ENCODE measurements at places on chromosomes 3 and 15. TPM values are rescaled to one million over a fixed set of nuclear protein-coding genes. Genes with fewer than 3 reads are reported as not detected.

DNA sequence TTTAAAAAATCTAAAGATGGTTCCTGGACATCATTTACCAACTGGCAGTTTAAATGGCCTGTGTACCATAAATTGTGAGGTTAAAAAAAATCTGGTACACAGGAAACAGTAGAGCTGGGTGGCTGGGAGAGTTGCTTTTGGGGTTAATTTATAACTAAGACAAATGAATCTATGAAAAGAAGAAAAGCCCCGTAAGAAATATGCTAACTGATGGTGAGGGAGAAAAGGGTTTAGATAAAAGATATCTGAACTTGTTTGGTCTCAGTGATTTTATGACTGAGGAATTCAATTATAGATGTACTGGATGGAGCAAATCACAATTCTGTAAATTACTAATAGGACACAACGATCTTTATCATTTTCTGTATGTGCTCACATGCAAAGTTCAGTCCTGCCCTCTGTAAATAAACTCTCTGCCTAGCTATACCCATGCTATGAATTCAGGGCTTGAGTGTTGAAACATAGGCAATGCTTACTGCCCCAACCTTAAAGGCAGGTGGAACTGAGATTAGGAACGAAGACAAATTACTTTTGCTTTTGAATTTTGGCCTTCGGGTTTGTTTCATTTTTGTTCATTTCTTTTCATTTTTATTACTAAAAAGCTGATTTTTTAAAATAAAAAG lies 28.0 kb downstream of the PPARG start:
- DNase-seq: peak; percentile 29

DNA sequence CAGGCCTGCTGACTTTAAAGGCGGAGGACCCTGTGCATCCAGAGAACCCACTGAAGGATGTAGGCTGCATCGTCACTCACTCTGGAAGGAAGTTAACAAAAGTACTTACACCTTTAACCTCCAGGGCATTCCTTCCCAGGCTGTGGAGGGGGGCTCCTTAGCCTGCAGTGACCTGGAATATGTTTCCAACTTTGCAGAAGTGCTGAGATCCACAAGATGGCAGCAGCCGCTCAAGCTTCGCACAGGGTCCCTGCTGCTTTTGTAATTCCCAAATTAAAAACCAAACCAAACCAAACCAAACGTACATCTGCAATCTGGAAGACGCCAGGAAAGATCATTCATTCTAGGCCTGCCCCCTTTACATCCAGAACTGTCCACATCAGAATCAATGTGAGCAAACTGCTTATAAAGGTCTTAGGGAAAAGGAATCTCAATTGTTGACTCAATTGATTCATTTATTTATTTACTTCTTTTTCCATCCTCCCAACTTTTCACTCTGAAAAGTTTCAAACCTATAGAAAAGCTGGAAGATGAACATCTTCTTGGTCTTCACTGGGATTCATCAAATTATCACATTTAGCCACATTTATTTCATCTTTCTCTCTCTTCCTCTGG lies 70.5 kb upstream of the KLHL25 start:
- no peak for DNase-seq

DNA sequence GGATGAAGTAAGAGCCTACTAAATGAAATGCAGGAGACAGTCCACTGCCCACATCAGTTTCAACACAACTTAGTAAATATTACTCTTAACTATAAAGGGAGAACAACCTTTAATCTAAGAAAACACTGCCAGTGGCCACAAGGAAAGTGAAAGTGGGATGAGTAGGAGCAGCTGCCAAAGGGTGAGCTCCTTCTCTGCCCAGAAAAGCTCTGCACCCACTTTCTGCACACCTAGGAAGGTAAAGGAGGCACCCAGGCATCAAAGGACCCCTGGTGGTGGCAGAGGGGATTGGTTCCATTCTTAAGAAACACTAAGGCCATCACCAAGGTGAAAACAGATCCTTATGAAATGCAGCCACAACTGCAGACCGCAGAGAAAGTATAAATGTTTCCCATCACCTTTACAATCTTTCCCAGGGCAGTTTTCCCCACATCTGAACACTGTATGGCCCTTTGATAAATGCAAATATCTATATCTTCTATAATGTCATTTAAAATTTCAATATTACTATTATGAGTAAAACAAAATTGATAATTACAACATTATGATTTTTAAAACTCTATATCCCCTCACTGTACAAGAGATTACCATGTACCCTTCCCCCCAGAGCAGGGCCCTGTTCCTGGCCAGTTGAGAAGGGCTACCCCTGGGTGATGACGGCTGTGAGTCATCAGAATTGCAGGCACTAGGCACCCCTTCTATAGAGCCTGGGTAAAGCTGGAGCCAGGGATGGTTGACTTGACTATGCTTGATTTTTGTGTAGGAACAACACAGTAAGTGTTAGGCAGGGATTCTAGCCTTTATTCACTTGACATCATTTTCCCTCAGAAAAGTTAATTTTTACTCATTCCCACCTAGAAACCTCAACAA lies 92.0 kb downstream of the SNRK start:
- DNase-seq: no peak

DNA sequence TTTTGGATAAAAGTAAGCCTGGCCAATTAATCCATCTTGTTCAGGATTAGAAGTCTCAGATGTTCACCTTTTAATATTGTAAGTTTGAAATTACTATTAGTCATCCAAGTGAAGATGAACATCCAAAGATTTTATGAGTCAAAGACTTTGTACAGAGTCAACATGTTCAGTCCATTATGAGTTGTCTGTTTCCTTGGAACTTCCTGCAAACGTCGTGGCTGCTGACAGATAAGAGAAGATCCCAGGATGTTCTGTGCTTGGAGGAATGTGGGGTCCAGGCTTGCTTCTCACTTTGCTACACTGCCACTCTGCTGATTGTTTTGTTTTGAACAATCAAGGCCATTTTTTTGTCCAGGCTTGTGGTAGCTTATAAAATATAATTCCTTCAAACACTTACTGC lies 74.3 kb upstream of the SLCO2A1 start:
- no peak for DNase-seq

GRCh38 chr3:196159526-196159925 lies 51.7 kb downstream of the ZDHHC19 start:
- no peak for DNase-seq

- no peak for DNase-seq
Measured at GRCh38 chr3:61613666-61614065, 52.3 kb downstream of the PTPRG start.

- DNase-seq: peak; percentile 79
Measured at GRCh38 chr3:139343895-139344856, at the start of gene MRPS22. Gene MRPS22 (plus strand): TSS chr3:139344020. CDS start chr3:139344027, 7 bp downstream.

The CYP1A2 gene
- not detected for total RNA-seq

The HDC gene
- total RNA-seq: 11.7 TPM
